ENCODE measurements at places on chromosomes 7 and 10. TPM values are rescaled to one million over a fixed set of nuclear protein-coding genes. Genes with fewer than 3 reads are reported as not detected.

- DNase-seq, result no peak
These were observed 190.3 kb upstream of the ETV1 start for GRCh38 chr7:14179781-14180180.

The SUN3 gene
- not detected for total RNA-seq

DNA sequence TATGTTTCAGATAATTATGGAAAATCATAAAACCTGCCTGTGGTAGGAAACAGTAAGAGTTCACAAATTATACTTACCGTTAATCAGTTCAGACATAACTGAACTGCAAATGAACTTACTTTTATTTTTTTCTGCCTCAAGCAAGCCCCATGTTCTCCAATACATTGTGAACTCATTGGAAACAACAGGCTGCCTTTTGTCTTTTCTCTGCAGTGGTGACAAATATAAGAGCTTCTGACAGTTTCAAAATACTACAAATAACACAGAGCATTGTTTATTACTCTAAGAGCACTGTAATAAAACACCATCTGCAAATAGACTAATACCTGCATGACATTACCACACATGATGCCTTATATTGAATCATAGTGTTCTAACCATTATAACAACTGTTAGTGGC, 94.0 kb upstream of the CDCA7L start:
- no peak for DNase-seq

The ATP6V0E2 gene
- total RNA-seq, result 12.8 TPM

The GNB2 gene
- total RNA-seq, result 117 TPM

The SPDYE11 gene
- not detected for total RNA-seq

The TLX1 gene
- not detected for total RNA-seq

The CCL24 gene
- not detected for total RNA-seq

Measured in psoas muscle (tissue), 8 donors.